Stimulated activated CD4-positive, alpha-beta T cell treated with anti-CD3 and anti-CD28 coated beads, Interleukin-4, amount 100 ng/mL, for 4 hours (primary cell): ENCODE measurements at places on chromosomes 4 and X.

DNA sequence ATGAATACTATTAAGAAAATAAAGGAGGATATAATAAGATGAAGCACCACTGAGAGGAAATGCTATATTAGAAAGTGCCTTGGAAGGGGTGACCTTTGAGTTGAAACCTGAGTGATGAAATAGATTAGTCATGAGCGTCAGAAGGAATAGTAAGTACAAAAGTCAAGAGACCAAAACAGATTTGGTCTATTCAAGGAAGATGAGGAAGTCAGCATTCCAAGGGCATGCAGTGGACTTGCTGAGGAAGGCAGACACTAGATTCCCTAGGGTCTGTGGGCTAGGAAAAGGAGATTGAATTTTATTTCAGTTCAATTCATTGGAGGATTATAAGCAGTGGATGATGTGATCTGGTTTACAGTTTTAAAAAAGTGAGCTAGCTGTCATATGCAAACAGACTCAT lies 73.0 kb upstream of the WDFY3 start:
- DNase-seq = no peak

DNA sequence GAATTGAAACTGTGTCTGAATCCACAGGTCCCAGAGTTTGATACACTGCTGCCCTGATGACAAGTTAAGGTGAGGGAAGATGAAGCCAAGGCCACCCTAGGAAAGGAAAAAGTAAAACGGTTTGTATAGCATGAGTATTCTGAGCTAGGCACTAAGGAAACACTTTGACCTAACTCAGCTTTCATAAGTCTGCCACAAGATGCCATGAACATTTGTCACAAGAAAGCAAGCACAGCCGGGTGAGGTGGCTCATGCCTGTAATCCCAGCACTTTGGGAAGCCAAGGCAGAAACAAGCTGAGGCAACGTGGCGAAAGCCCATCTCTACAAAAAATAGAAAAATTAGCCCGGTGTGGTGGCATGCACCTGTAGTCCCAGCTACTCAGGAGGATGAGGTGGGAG lies 34.2 kb downstream of the ELOVL6 start:
- DNase-seq = no peak

- no peak for DNase-seq
Measured at GRCh38 chr4:61505773-61506685, 305.9 kb downstream of the ADGRL3 start.

DNA sequence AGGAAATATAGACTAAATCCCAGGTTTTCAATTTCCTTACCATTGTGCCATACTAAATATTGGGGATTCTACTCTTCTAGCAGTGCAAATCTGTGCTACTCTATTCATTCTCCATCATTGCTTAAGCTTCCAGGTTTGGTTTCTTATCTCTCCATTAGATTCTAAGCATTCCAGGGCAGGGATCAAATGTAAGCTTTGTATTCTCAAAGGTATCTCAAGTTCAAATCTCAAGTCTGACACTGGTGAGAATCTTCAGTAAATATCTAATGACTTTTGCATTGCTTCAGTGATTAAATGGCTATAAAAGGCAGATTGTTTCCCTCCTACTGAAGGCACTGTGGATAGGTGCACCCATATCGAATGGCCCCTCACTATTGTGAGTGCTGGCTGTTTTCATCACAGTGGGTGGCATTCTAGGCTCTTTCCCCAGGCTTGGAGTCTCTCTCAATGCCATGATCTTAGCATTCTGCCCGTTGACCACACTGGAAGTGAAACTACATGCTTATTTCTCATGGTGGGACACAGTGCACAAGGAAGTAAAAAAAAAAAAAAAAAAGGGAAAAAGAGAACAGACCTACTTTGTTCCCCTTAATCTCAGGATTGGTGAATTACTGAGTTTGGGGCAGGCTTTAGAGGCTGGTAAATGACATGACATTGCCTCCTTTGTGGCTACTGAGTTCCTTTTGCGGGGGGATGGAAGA lies 28.7 kb downstream of the FAM9C start:
- DNase-seq = no peak

DNA sequence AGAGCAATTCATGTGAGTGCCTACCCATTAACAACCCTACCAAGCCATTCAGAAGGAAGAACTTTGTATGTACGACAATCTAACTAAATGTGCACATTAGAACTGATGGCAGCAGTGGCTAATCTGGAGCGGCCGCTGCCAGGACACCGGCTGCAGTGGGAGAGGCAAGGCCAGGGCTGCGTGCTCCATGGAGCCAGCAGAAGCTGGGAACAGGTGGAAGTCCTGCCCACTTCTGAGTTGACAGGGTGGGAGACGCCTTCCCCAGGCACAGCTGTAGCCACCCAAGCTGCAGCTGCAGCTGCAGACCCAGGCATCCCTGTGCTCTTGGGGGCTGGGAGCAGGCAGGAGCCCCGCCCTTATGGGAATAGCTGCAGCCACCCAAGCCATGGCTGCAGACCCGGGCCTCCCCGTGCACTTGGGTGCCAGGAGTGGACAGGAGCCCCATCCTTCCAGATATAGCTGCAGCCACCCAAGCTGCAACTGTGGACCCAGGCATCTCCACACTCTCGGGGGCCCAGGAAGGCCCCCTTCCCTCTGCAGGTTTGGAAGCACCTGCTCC lies 79.1 kb upstream of the DDX60 start:
- DNase-seq = no peak

GRCh38 chr4:119303587-119304305 lies 18.2 kb downstream of the FABP2 start:
- no peak for DNase-seq

DNA sequence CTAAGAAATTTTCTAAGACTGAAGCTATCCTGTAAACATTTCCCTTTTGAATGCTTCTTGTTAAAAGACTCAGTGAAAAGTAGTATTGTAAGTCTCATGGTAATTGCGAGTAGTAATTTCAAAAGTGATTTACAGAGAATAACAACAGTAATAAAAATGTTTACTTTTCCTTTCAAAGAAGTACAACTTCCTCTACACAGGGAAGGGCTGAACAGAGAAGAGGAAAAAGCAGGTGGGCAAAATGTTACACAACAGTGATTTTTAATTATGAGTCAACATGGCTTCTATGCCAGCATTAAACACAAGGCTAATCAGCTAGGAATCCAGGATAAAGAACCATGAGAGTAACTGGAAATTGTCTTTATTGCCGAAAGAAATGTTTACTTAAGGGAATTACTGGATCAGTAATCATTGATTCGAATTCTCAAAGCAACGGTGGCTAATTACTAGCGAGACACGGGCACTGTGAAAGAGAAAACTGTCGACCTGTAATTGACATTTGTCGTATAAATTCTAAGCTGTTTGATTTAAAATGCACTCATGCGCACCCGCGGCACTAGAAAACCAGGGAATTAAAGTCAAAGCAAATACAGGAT lies 15.4 kb downstream of the UTP3 start:
- DNase-seq = no peak

DNA sequence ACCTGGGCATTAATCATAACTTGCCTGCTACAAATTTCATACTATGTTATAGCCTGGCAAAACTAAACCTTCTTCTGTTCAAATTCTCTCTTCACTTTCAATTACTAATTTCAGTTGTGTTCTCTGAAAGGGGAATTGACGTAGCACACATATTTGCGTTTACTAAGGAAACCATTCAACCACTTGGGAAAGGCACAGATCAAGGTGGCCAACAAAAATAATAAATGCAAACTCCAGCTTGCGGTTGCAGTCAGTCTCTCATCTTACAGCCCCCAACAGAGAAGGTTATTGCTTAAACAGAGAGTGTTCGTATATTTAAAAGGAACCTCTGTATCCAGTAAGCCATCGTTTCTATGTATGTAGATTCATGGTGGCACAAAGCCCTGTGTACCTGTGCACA lies 4.0 kb downstream of the SRPX start:
- DNase-seq = no peak

- DNase-seq = no peak
Measured at GRCh38 chrX:93264261-93265002, 408.9 kb downstream of the NAP1L3 start.
